ENCODE measurements at places on chromosomes 3 and 15.

- DNase-seq: no peak
These were observed 61.8 kb upstream of the RBP1 start for GRCh38 chr3:139601191-139601961.

GRCh38 chr15:26234976-26235767 is 372.0 kb upstream of the ATP10A start:
- DNase-seq: no peak

DNA sequence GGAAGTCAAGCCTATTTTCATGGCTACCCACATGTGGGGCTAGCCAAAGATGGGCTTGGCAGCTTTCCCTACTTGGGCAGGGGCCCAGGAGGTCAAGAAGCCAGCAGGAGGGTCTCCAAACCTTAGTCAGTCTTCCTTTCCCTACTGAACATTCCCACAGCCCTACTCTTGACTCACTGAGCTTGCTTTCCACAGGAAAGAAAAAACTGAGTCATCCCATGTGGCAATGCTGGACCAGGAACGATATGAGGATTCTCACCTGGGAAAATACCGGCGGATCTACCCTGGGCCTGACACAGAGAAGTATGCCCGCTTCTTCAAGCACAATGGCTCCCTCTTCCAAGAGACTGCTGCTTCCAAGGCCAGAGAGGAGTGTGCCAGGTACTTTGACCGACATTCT is 3.7 kb upstream of the NGRN start:
- no peak for DNase-seq

- no peak for DNase-seq
These were observed 8.2 kb upstream of the APEH start for GRCh38 chr3:49665822-49666519.

DNA sequence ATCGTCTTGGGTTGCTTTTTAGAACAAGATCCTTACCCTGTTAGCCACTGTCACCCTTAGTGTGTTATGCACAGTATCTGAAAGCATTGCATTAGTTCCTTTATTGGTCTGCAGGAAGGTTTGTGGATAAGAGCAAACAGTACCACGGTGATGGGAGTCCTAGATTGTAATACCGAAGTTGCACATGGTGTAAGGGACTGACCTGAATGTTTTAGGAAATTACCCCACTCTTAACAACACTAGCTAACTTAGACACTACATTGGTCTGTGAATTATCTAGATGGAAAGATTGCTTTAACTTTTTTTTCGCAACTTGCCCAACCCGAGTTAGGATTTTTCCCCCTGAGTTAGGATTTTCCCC is 1.3 kb downstream of the STT3B start:
- peak; percentile 55 for DNase-seq

GRCh38 chr15:31472636-31473384 is 146.2 kb downstream of the KLF13 start:
- DNase-seq: peak; percentile 80

DNA sequence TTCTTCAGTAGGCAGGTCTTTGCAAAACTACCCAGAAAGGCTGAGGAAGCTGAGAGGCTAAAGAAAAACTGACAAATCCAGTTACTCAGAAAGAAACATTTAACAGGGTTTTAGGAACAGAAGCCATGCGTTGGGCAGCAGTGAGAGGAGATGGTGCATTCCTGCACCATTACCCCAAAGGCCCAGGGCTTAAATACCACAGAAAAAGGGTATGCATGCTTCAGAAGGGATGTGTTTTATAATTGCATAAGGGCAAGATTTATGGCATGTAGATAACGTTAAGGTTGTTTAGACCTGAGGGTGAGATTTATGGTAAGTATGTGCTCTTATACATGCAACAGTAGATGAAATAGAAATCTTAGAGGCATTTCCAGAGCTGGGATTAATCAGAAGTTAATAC is 10.0 kb downstream of the C3orf52 start:
- no peak for DNase-seq

- DNase-seq: no peak
These were observed 68.0 kb upstream of the XCR1 start for GRCh38 chr3:46095307-46095706.

DNA sequence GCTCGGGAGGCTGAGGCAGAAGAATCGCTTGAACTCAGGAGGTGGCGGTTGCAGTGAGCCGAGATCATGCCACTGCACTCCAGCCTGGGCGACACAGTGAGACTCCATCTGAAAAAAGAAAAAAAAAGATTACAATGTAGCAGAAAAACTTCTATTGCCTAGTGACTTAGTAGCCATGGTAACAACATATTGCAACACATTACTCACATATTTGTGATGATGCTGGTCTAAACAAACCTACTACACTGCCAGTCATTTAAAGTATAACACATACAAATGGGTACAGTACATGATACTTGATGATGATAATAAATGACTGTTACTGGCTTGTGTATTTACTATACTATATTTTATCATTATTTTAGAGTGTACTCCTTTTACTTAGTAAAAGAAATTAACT is 125.6 kb downstream of the PLOD2 start:
- DNase-seq: no peak
